ENCODE measurements at places on chromosomes 3 and 15.

GRCh38 chr3:186239321-186239720, 122.7 kb downstream of the DGKG start:
- DNase-seq: no peak

DNA sequence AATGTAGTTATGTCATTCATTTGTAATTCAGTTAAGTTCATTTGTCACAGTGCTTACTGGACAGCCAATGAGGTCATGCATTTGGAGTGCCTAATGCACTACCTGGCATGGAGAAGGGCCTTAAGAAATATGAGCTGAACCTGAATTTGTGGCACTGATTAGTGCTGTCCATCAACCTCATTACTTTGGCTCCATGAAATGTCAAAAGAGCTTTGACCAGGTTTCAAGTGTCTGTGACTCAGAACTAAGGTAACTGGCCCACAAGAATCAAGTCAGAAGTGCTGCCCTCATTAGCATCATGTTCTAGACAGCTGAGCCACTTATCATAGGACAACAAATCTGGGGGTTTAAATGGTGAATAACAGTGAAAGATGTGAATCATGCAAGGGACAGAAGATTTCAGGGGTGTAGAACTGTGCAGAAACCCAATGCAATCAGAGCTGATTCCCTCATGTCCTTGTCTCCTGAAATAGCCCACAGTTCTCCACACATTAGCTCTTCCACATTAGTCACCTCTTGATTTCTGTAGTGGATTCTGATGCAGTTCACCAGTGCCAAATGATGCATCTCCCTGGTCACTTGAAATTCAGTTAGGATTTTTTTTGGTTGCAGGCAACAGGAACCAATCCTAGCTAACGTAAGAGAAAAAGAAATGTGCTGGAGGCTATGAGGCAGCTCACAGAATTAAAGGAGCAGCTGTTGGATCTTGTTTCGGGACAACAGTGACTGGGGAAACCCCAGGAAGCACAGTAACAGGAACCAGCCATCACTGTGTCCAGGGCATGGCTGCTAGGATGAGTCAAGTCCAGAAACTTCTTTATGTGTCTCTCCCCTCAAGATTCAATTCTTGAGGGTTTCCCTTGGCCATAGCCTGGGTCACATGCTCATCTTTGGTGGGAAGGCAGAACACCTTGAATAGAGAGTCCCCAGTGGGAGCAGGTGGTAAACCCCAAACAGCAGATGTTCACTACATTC, 38.7 kb downstream of the CHST2 start:
- no peak for DNase-seq

- no peak for DNase-seq
Measured at GRCh38 chr15:90358124-90359033, 6.3 kb downstream of the ZNF774 start.

GRCh38 chr15:50049871-50050270, 69.2 kb downstream of the ATP8B4 start:
- no peak for DNase-seq

GRCh38 chr15:98896802-98897732, 110.5 kb downstream of the PGPEP1L start:
- no peak for DNase-seq

- no peak for DNase-seq
Measured at GRCh38 chr3:37161351-37161750, 13.0 kb downstream of the LRRFIP2 start.

DNA sequence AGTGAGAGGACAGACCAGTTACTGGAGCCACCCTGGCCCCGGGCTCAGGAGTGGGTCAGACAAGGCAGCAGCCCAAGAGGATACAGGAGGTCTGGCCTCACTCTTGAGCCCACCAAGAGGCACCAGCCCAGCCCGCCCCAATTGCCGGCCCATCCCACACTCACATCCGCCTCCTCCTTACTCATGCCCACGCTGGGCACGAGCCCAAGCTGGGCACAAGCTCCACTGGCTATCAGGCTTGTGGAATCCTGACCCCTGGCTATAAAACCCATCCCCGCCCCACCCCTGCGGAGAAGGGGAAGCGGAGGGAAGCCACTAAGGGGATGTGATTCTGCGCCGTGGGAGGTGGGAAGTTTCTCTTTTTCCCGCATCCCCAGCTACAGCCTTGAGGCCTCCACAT, 25.9 kb downstream of the ADCY5 start:
- no peak for DNase-seq

GRCh38 chr3:60025096-60026050, 975.5 kb upstream of the CFAP20DC start:
- no peak for DNase-seq

- no peak for DNase-seq
Measured at GRCh38 chr15:85389772-85390171, 9.4 kb downstream of the AKAP13 start.

GRCh38 chr3:156218353-156218744, 98.0 kb downstream of the KCNAB1 start:
- DNase-seq: no peak

DNA sequence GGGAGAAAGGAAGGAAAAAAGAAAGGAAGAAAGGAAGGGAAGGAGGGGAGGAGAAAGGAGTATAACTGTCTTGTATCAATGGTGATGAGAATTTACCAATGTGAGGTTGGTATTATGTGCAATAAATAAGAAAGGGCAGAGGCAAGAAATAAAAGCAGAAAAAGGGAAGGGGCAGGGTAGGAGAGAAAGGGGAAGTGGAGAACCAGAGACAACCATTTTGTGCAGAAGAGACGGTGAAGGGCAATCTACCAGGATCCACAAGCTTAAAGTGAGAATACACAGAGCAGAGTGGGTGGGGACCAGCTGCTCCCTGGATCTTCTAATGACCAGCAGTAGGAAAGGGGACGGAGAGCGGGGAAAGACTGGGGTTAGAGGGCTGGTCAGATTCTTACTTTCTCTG, 106.9 kb upstream of the SLCO2A1 start:
- no peak for DNase-seq

DNA sequence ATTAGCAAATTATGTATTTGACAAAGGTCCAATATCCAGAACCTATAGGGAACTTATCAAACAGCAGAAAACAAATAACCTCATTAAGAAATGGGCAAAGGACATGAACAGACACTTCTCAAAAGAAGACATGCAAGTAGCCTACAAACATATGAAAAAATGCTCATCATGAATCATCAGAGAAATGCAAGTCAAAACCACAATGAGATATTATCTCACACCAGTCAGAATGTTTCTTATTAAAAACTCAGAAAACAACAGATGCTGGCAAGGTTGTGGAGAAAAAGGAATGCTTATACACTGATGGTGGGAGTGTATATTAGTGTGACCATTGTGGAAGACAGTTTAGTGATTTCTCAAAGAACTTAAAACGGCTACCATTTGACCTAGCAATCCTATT, 116.1 kb upstream of the CRBN start:
- DNase-seq: no peak

DNA sequence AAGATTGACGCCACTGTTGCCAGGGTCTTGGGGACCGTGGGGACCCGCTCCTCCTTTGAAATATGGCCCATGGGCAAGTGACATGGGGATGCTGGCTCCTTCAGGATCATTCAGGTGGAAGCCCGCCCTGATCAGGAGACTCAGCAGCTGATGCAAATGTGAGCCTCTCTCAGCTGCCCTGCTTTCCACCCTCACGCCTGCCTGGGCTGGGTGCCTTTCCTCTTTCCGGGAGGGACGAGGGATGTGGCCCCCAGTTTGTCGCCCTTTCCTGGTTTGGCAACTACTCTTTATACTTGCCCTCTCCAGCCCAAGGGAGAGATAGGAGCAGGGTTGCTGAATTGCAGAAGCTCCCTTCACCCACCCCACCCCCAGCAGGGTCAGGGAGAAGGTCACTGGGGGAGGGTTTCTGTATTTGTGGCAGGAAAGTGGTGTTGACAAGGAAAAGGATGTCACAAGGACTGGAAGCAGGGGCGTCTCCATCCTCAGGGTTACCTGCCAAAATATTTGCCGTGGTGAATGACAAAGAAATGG, 21.8 kb downstream of the DNASE1L3 start:
- DNase-seq: no peak

DNA sequence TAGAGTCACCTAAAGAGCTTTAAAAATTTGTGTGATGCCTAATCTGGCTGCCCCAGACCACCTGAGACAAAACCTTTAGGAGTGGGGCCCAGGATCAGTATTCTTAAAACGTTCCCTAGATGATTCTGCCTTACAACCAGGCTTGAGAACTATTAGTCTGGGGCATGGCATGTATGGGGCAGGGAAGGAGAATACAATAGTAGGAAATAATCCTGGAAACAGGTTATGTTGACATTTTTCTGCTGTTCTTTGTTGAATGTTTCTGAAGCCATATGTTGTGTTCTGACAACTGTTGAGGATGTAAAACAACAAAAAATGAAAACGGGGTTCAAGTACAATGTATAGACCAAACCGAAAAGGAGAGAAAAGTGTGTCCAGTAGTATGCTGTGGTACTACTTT, 2.9 kb downstream of the GTF2E1 start:
- DNase-seq: no peak

DNA sequence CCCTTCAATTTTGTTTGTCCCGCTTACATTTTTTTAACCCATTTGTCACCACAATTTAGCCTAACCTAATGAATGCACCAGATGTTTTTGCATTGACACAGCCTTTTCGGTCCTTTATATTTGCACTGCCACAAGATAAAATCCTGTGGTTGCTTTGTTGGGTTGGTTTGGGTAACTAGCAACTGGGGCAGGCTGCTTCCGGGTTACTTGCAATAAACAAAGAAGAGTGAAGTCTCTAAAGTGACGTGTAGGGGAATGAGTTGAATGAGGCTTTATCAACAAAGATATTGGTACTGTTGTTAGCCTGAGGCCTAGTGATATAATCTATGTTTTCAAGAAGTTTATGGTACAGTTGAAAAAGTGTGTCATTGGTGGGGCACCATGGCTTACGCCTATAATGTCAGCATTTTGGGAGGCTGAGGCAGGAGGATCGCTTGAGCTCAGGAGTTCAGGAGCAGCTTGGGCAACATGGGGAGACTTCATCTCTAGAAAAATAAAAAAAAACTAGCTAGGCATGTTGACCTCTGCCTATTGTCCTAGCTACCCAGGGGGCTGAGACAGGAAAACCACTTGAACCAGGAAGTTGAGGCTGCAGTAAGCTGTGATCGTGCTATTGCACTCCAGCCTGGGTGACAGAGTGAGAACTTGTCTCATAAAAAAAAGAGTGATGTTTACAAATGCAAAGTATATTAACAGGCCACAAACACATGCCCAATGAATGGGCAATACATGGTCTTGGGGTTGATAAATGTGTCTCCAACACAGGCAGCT, 121.8 kb downstream of the OXSM start:
- DNase-seq: peak; percentile 71

GRCh38 chr15:80426316-80426715, 22.1 kb downstream of the ARNT2 start:
- no peak for DNase-seq

DNA sequence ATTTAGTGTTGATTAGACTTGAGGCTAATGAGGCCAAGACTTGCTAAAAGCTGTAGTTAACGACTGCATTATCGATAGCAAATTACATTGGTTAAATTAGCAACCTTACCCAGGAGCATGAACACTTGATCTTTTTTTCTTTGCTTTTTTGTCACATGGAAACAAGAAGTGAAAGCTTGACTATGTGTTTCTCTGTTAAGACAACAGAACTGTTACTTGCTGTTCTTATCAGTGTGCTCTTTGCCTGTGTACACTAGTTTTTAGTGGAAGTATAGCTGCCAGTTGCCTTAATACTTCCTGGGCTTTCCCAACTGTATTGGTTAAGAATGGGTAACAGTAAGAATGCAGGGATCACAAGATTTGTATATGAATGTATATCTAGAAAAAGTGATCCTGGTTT, 625.5 kb downstream of the NAALADL2 start:
- no peak for DNase-seq

DNA sequence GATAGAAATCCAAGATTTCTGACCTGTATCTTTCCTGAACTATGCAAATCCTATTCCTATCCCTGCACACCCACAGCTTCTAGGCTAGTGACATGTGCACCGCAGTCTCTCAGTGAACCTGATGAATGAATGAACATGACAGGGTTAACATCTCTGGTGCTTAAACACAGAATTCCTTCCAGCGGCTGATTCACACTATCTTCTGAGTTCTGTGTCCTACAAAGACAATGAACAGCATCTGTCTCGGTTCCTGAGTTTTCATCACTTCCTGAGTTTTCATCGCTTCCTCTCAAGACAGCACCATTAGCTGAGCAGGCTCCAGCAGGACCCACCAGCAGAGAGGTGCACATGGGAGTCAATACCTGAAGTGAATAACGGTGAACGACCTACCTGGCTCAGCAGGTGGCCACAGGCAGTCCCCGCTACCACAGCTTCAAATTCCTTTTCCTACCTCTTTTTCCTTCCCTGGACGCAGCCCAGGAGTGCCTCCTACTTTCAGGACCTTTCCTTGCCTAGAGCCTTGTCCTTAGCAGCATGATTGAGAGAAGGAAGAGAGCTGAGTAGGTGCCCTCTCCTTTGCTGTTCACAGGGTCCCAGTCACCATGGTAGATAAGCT, 113.5 kb downstream of the IGF2BP2 start:
- DNase-seq: no peak

DNA sequence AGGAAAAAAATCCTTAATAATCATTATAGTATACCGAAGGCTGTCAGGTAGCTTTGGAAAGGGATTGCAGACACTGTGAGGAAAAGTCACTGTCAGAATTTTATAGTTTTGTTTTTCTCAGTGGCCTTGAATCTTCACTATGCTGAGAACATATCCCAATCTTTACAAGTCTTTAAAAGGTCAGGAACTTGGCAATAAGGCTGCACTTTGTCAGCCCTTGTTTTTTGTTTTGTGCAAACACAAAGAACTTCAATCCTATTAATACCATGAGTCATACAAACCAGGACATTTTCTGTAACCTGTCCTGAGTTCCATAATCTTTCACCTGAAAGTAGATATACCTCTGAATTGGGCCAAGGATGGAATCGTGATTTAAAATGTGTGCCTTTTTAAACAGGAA, 45.6 kb upstream of the PIK3R4 start:
- DNase-seq: no peak

DNA sequence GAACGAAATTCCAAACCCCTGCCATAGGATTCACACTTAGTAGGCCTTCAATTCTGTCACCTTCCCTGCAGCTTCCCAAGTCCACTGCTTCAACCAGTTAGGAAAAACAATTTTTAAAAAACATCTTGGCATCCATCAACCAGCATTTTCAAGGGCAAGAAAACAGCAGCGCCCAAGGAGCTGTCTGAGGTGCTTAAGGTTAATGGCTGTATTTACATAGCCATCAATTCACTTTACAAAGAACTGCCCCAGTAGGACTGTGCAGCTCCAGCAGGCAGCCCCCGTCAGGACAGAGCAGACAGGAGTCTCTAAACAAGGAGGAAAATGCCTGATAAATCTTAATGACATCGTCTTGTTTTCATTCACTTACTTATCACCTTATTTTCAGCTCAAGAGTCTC, 13.3 kb downstream of the TAFA4 start:
- no peak for DNase-seq

DNA sequence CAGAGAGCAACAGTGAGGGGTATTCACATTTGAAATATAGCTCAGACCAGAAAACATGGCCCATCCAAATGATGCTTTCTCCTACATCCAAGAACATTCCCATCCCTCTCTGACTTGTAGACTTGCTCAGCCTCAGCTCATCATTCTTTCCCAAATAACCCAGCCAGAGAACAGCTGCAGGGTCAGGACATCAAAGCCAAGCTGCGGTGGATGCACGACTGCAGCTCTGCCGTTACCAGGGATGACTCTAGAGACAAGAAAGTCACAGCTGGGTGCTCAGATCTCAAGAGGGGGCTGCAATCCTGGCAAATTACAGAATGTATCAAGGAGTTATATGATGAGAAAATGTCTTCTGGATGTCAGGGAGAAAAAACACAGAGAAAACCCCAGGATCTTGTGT, 944.3 kb downstream of the NTRK3 start:
- DNase-seq: no peak
